ENCODE measurements at places on chromosomes 4 and X.

DNA sequence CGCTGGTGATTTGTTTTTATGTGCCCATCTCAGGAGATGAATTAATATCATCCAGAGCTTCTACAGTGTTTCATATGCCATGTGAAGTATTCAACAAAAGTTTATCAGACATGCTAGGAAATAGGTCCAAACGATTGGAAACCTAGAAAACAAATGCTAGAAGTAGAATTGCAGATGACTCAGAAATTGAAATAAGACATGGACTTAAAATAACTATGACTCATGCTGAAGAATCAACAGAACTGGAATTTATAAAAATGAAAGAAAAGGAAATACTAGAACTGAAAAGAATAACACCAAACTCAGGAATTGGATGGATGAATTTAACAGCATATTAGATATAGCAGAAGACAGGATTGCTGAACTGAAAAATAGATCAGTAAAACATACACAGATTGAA, 172.7 kb upstream of the GIMD1 start:
- peak; percentile 29 for DNase-seq

DNA sequence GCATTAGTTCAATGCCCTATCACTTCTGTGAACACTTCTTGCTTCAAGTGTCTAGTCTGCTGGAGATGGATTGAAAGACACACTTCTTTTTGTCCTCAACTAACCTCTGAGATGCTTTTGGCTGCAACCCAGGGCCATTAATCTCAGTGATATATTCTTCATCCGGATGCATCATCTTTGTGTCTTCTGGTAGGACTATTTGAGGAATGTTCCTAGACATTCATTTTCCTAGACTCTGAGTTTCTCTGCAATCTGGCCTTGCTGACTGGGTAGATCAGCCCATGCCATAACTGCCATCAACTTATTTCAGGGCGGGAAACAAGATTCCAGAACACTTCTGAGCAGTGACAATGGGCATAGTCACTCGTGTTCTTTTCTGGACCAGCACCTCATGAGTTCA, 329.4 kb downstream of the PDGFC start:
- DNase-seq: no peak

DNA sequence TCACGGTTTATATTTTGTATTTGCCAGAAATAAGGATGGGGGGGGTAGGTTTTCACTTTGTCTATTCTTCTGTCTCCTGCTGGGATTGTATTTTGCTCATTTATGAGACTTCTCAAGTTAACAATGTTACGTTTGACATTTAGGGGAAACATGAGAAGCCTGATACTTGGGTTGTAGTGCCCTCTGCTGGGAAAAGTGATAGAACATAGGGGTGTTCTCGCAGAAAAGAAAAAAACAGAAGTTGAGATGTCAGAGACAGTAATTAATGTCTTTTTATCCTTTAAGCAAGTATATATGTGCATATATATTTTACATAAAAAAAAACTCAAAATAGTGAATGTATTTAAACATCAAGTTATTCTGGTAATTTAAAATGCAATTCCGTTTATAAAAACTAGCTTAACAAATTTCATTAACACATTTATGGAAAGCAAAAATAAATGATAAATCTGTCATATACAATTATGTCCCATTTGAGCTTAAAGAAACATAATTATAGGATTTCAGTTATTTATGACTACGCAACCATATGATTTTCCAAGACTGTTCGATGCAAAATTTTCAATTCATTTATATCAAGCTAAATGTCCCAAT, 46.0 kb upstream of the TMPRSS11F start:
- peak; percentile 53 for DNase-seq

DNA sequence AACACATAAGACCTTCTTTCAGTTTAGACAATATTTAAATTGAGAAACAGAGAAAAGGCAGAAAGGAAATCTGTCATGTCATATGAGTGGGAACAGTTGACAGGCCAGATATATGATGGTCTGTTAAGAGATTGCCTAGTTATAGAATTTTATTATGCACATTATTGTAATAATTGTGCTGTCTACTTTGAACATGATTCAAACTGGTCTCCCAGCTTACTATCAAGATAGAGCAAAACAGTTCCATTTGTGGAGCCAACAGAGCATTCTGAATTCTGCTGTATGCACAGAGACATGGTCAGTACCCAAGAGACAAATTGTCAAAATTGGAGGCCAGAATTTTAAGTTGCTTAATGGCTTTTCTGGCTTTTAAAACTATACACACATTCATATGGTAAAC, 139.4 kb downstream of the FBXO8 start:
- DNase-seq: no peak

DNA sequence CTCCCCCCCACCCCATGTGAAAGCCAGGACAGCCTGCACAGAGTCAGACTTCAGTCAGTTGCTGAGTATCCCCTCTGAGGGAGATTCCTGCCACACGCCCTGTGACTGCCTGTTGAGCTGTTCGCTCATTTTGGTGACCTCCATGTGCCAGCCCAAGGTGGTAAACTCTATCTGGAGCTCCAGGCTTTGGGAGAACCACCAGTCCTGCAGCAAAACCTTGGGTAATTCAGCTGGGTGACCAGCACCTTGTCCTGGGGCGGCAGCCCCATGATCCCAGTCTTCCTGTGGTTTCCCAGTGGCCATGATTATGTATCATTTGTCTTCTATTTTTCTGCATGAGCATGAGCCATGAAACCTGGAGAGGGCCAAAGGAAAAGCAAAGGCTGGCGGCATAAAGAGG, 73.4 kb downstream of the NBDY start:
- DNase-seq: peak; percentile 2

DNA sequence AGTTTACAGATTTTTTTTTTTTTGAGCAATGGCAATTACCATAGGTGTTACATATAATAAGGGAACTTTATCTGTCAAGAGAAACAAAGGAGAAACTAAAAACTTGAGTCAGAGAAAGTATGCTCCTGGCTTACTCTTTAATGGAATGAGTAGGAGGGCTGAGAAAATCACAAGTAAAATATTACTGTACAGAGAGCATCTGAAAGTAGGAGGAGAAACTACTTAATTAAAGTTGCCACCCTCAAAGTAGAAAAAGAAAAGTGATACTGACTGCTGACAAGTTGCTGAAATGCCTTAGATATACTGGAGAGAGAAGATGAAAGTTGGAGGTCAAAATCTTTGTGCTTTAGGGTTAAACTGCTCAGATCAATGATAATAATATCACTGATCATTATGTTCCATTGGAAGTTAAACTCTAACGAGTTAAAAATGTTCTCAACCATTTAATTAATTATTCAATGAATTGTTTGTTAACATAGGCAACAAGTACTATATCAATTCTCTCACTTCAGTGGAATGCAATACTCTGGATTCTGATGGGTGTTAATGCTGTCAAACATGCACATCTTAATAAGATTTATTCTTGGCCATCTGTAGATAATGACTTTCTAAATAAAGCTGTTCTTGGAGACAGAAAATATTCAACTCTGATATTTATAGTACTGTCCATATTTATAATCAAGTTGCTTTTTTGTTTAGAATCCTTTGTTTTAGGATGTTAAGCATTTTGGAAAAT, 61.2 kb upstream of the CAMK2D start:
- DNase-seq: no peak

GRCh38 chr4:188246488-188246887, 107.2 kb downstream of the TRIML1 start:
- no peak for DNase-seq

DNA sequence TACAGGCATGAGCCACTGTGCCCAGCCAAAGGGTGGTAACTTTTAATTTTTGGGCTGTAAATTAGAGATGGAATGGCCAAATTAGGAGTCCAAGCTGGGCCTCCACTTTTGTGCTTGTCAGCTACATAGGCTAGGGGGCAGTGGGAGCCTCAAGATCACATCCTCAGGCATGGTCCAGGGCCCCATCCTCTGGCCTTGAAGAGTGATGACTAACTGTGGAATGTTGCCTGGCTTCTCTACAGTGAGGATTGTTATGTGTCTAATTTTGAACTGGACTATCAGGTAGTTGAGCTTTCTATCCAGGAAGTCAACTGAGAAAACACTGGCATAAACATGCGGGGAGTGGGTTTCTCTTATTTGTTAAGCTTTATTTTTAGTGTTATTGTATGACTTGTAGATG, 33.0 kb downstream of the CCNG2 start:
- DNase-seq: no peak

DNA sequence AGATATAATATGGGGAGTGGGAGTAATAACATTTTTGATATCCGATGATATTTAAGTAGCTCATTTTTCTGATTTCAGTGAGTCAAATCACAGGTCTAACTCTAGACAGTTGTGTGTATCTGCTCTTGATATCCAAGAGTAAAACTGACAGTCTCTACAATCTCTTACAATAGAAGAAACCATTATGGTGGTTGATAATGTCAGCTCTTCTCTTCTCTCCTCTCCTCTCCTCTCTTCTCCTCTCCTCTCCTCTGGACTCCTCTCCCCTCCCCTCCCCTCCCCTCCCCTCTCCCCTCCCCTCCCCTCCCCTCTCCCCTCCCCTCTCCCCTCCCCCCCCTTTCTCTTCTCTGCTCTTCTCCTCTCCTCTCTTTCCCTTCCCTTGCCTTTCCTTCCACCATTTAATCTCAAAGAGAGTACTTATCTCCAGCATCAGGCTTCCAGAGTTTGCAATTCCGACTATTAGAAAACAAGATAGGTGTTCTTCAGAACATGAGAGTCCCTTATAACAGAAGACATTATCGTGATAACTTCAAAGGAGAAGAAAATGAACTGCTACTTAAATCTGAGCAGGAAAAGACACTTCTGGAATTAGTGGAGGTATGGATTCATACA, 6.2 kb downstream of the TDO2 start:
- DNase-seq: no peak

- no peak for DNase-seq
These were observed 335.4 kb downstream of the UNC5C start for GRCh38 chr4:95213366-95213765.

GRCh38 chrX:84064164-84064563, 123.8 kb downstream of the RPS6KA6 start:
- peak; percentile 5 for DNase-seq

- DNase-seq: no peak
These were observed 25.0 kb downstream of the UTP14A start for GRCh38 chrX:129930941-129931410.

DNA sequence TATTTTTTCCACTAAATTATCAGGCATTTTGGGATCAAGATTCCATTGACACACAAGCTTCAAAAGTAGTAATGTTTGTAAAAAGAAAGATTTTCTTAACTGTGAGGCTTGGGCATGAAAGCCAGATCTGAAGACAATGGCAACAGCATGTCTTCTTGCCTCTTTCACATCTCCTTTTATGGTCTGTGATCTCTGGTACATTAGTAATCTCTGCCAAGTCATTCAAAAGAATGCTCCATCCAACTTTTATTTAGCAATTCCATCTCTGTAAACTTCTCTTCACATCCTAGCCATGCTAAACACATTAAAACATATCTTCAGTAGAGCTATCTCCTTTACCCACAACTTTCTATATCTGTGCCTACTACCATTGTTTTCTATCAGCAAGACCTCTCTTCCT, 465.4 kb downstream of the FAT4 start:
- DNase-seq: no peak

- DNase-seq: no peak
These were observed 431.3 kb downstream of the KCNIP4 start for GRCh38 chr4:21517126-21517859.

DNA sequence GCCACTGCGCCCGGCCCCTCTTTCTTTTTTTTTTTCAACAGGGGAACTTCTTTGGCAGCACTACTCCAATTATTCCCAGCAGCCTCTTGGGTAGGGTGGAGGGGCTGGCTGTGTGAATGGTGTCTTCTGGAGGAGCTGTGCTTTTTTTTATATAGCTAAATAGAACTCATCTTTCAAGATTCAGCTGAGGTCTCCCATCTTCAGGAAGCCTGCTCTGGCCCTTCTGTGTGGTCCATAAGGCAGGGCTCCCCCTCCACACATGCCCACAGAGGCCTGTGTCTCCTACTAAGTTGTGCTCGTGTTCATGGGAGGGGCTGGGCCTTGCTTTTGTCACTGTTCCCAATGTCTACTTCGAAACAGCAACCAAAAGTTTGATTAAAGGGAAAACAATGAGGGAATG, 116.8 kb downstream of the AFAP1 start:
- DNase-seq: no peak

GRCh38 chr4:125444166-125444565, 129.4 kb downstream of the FAT4 start:
- DNase-seq: no peak

- DNase-seq: no peak
These were observed 21.7 kb upstream of the HGFAC start for GRCh38 chr4:3419836-3420605.

GRCh38 chrX:24245202-24245601, 68.7 kb downstream of the SUPT20HL2 start:
- DNase-seq: peak; percentile 57

GRCh38 chrX:140712413-140713173, 3.0 kb downstream of the LINC00632 start:
- peak; percentile 29 for DNase-seq

GRCh38 chr4:127997534-127998388, 32.6 kb downstream of the ABHD18 start:
- peak; percentile 13 for DNase-seq

DNA sequence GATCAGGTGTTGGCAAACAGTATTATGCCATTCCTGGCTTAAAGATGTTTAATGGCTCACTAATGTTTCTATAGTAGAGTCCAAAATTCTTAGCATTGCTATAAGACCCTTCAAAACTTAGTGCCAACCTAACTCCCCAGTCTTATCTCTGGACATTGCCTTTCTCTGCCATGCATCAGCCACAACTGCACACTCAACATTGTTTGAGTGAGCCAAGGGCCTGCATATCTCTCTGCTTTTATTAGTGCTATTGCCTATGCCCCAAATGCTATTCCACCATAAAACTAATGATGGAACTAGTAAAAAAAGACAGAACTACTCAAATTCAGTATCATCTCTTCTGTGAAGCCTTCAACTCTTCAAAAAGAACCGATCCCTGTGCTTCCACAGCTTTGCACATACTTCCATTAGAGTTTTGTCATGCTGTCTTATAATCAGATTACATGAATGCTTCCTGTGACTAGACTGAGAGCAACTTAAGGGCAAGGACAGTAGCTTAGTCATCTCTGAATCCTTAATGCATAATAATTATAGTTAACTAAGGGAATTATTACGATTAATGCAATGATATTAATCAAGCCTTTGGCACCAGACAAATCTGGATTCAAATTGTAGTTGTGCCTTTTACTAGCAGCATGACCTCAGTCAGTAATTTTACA, 53.7 kb downstream of the CHM start:
- no peak for DNase-seq

DNA sequence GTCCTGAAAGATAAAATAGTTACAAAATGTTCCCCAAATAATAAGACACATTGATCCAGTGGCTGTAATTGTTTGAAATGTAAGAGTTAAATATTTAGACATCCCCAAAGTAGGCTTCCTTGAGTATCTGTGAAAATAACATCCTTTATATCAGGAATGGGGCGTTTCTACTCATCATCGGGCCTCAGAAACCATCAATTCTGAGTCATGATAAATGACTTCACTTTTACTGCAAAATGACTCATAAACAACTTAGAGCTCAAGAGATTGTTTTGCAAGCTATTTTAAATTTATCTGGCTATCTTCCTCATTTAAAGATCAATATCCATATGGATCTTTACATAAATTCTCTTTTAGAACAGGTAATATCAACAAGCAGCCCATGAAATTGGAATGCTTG, 369.4 kb upstream of the CNKSR2 start:
- no peak for DNase-seq

- no peak for DNase-seq
These were observed 192.6 kb downstream of the PDGFC start for GRCh38 chr4:156779042-156779441.

GRCh38 chr4:2534904-2535375, 1.5 kb upstream of the FAM193A start:
- no peak for DNase-seq

Measured in AG08396 (cell line).